Subcutaneous adipose tissue (tissue), 4 donors: ENCODE measurements at places on chromosomes 5 and 9. TPM values are rescaled to one million over a fixed set of nuclear protein-coding genes. Genes with fewer than 3 reads are reported as not detected.

The MIGA2 gene
- total RNA-seq: 8.8 TPM

The OLFML2A gene
- 6.7 TPM for total RNA-seq

The CATSPER3 gene
- total RNA-seq: 0.98 TPM

The SHOC1 gene
- not detected for total RNA-seq

The CA9 gene
- total RNA-seq: not detected

The GRXCR2 gene
- not detected for total RNA-seq

The EIF4E1B gene
- total RNA-seq: not detected

The UGT3A2 gene
- not detected for total RNA-seq

The OR13D1 gene
- total RNA-seq: not detected

The WDR38 gene
- not detected for total RNA-seq

The ZFR gene
- 101 TPM for total RNA-seq

The INSL4 gene
- not detected for total RNA-seq

The FAM153A gene
- 0.38 TPM for total RNA-seq

The BRINP1 gene
- total RNA-seq: not detected

The FOXD4L6 gene
- not detected for total RNA-seq

The NRARP gene
- 0.51 TPM for total RNA-seq

The RLN2 gene
- not detected for total RNA-seq

The GKAP1 gene
- 15.8 TPM for total RNA-seq

The MZB1 gene
- not detected for total RNA-seq

The ARRDC3 gene
- 92.0 TPM for total RNA-seq

The HMCN2 gene
- total RNA-seq: 4.6 TPM

The IL13 gene
- not detected for total RNA-seq

The BTNL8 gene
- total RNA-seq: 0.34 TPM

The MINAR2 gene
- not detected for total RNA-seq

The EQTN gene
- total RNA-seq: 0.66 TPM

The FOXD1 gene
- total RNA-seq: not detected

The ADAMTSL2 gene
- 0.66 TPM for total RNA-seq

The C9 gene
- 1.3 TPM for total RNA-seq

The SV2C gene
- total RNA-seq: not detected

The CDH12 gene
- 0.44 TPM for total RNA-seq

The NRG2 gene
- total RNA-seq: 4.1 TPM

The PCDHA8 gene
- total RNA-seq: not detected

The BHMT2 gene
- total RNA-seq: 26.0 TPM

The NKD2 gene
- not detected for total RNA-seq

The PTPN3 gene
- total RNA-seq: 6.8 TPM

The HAVCR2 gene
- total RNA-seq: 14.5 TPM

The PCDHB12 gene
- 3.1 TPM for total RNA-seq

The SLC34A1 gene
- not detected for total RNA-seq

The GPRIN1 gene
- total RNA-seq: 0.34 TPM

The CXXC5 gene
- 58.1 TPM for total RNA-seq
